ENCODE measurements at places on chromosomes 5 and 9. TPM values are rescaled to one million over a fixed set of nuclear protein-coding genes. Genes with fewer than 3 reads are reported as not detected.

SLC46A2 gene
- total RNA-seq, result not detected

DNA sequence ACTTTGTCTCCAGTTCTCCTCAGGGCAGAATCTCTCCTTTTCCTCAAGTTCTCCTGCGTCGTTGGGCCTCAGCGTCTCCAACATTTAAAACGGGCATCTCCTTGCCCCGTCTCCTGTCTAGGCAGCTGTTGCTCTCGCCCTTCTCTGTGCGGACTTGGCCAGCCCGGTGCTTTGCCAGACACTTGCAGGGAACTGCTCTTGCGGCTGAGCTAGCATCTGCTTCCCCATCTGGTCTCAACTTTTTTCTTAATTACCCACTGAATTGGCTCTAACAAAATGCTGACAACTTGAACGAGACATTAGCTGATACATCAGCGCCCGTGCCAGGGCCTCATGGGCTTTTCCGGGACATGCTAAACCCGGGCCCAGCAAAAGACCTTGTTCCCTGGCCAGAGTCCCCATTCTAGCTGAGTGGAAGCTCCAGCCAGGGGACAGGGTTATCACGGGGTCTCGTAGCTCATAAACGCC is 25.1 kb downstream of the ZNF618 start:
- no peak for DNase-seq

SRA1 gene
- 55.8 TPM for total RNA-seq

CCDC127 gene
- 4.1 TPM for total RNA-seq

CDC25C gene
- total RNA-seq, result 13.8 TPM

DNA sequence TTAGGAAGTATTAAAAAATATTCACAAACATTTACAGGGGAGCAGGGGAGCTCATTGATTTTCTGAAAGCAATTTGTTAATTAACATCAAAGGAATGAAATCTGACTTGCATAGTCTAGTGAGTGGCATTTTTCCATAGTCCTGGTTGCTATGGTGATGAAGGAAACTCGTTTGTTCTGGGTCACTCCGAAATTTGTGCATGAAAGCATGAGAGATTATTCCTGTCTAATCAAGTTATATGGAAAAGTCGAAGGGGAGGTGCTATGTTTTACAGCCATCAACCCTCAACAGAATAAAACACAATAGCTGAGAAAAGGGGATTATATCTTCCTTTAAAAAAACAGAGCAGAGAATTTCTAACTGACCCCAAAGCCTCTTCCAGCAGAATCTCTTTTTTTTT is 1495.7 kb upstream of the WWC1 start:
- no peak for DNase-seq

INPP5E gene
- total RNA-seq, result 10.7 TPM

SETD9 gene
- 4.5 TPM for total RNA-seq

ZNF883 gene
- total RNA-seq, result not detected

FAM219A gene
- 15.2 TPM for total RNA-seq

DNA sequence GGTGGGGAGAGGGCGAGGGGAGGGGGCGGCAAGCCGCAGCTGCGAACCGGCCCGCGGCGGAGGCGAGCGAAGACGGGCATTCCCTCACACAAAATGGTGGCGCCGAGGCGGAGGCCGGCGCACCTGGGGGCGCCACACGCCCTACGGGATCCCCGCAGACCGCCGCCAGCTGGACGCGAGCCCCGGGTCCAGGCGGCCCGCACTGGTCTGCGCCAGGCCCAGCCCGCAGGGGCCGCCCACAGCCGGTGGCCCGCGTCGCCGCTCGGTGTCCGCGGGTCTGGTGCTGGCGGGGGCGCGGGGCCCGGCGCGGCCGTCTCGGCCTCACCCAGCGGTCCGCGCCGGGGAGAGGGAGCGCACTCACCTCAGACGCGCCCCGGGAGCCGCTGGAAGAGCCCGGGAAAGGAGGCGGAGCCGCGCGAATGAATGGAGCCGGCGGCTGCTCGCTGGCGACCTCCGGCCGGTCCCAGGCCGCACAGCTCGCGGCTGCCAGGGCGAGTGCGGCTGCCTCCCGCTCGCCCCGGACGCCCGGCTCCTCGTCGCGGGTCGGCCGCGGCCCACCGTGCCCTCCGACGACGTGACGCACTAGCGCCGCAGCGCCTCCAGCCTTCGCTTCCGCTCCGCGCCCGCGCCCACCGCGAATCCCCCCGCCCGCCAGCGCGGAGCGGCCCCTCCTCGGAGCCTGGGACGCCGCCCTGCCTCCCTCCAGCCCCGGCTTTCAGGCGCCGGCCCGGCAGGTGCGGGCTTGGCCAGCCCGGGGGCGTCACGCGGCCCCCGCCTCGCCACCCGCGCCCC is at the start of gene FAM169A:
Gene FAM169A (minus strand): TSS at position 584 of the 792 bp plus-strand sequence. CDS start 24,711 bp downstream, outside the sequence.
- peak; percentile 54 for DNase-seq

GRCh38 chr5:38557792-38558191 is 1.3 kb upstream of the LIFR start:
- DNase-seq, result no peak

RANBP17 gene
- 6.0 TPM for total RNA-seq

DNA sequence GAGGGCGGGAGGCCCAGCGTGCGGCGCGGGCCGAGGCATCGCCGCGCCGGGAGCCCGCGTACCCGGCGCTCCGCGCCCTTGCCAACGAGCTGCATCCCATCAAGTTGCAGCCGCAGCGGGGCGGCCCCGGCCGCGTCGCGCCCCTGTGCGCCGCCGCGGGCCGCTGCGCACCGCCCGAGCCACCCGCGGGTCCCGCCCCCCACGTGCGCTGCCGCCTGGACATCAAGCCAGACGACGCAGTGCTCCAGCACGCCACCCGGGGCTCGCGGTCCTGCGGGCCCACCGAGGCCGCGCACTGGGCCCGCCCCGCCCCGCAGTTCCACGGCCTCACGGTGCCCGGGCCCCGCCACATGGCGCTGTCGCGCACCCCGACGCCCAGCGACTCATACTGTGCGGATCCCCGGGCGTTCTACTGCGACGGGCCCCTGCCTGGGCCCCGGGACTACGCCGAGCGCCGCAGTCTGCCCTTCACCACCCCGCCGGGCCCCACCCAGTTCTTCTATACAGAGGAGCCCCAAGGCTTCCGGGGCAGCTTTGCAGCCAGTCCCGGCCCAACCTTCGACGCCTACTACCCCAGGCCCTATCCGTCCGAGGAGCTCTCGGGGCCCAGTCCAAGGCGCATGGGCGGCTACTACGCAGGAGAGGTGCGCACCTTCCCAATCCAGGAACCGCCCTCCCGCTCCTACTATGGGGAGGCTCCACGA is 2.6 kb downstream of the AJM1 start:
- DNase-seq, result no peak

- peak; percentile 31 for DNase-seq
These were observed 106.8 kb downstream of the FRMD3 start for GRCh38 chr9:83431101-83432060.

DNA sequence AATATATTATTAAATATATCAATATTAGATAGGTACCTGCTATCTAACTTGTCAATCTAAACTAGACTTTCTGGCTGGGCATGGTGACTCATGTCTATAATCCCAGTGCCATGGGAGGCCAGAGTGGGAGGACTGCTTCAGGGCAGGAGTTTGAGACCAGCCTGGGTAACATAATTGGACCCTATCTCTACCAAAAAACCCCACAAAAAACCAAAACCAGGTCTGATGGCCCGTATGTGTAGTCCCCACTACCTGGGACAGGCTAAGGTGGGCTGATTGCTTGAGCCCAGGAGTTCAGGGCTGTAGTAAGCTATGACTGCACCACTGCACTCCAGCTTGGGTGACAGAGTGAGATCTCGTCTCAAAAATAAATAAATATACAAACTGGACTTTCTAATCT is 55.0 kb downstream of the PJA2 start:
- DNase-seq, result peak; percentile 18

- DNase-seq, result peak; percentile 72
These were observed 12.7 kb upstream of the CCL27 start for GRCh38 chr9:34675048-34675714.

SLC34A3 gene
- total RNA-seq, result 1.0 TPM

TMED9 gene
- total RNA-seq, result 261 TPM

DNA sequence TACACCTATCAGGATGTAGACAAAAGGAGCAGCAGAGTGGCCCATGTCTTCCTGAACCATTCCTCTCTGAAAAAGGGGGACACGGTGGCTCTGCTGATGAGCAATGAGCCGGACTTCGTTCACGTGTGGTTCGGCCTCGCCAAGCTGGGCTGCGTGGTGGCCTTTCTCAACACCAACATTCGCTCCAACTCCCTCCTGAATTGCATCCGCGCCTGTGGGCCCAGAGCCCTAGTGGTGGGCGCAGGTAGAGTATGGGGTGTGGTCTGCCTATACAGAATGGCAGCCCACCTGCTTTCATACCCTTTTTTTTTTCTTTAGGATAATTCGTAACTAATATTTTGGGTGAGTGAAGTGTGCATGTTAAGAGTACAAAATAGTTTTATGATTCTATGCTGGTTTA is 1.1 kb downstream of the SLC27A6 start:
- no peak for DNase-seq

- DNase-seq, result peak; percentile 97
These were observed 48.9 kb downstream of the BOD1 start for GRCh38 chr5:173567548-173567947.
